Epithelial cell of proximal tubule (primary cell): ENCODE measurements at places on chromosomes 2 and 18.

DNA sequence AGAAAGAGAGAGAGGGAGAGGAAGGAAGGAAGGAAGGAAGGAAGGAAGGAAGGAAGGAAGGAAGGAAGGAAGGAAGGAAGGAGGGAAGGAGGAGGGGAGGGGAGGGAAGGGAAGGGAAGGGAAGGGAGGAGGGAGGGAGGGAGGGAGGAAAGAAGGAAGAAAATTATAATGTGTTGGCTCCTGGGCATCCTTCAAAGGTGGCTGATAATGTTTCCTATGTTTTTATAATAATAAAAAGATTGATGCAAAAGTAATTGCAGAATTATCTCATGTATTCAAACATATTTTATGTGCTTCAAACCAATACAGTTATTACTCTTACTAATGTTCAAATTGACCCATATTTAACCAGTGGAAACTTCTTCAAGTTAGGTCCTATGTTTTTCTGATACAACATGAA is 260.9 kb downstream of the LNPK start:
- no peak for DNase-seq

- no peak for DNase-seq
These were observed 3.5 kb downstream of the PTPN2 start for GRCh38 chr18:12880541-12880910.

DNA sequence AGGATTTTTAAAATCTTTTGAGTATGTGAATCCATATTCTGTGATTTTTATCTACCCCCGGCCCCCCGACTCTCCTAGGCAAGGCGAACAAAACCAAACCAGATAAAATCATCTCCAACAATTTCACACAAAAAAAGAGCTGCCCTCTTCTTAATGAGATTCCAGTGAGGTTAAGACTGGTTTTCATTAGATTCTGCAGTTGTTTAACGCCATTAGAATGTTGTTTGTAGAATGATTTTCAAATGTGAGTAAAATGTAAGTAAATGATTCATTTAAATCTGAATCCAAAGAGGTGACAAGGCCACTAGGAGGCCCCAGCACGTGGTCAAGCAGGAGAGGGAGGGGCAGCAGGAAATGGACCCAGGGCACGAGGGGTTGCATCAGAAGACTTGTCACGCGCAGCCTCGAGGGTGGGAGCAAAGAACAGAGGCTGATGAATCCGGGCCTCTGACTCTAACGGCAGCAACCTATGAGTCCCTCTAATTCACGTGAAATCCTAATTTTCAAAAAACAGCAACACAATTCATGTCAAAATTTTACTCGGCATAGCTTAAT is 24.3 kb upstream of the KLHL29 start:
- peak; percentile 70 for DNase-seq

GRCh38 chr2:39408351-39409136 is 28.5 kb downstream of the MAP4K3 start:
- no peak for DNase-seq

GRCh38 chr2:201183365-201183727 is 405 bp downstream of the CASP10 start:
- no peak for DNase-seq

- DNase-seq: no peak
These were observed 107.9 kb upstream of the ATL2 start for GRCh38 chr2:38484957-38485356.

DNA sequence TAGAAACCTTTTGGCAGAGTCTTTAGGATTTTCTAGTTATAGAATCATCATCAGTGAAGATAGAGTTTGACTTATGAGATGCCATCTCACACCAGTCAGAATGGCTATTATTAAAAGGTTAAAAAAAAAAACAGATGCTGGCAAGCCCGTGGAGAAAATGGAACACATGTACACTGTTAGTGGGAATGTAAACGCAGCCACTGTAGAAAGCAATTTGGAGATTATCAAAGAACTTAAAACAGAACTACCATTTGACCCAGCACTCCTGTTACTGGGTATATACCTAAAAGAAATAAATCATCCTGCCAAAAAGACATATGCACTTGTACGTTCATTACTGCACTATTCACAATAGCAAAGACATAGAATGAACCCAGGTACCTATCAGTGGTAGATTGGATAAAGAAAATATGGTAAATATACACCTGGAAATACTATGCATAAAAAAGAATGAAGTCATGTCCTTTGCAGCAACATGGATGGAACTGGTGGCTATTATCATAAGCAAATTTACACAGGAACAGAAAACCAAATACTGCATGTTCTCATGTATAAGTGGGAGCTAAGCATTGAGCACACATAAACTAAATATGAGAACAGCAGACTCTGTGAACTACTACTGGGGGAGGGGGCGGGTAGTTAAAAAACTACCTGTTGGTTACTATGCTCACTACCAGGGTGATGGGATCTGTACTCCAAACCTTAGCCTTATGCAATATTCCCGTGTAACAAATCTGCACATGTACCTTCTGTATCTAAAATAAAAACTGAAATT is 279.0 kb downstream of the KIAA1328 start:
- no peak for DNase-seq

DNA sequence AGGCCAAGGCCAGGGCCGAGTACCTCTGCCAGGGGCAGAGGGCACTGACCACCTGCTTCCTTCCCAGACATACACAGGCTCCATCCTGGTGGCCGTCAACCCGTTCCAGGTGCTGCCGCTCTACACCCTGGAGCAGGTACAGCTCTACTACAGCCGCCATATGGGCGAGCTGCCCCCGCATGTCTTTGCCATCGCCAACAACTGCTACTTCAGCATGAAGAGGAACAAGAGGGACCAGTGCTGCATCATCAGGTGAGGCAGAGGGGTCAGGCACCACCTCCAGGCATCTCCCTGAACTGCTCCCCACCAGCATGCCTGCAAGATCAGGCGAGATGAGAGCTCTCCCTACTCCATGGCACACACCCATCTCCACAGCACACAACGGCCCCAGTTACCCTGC is 31.1 kb downstream of the MYO7B start:
- DNase-seq: no peak

GRCh38 chr2:172555272-172555521 is 693 bp upstream of the PDK1 start:
- DNase-seq: no peak

DNA sequence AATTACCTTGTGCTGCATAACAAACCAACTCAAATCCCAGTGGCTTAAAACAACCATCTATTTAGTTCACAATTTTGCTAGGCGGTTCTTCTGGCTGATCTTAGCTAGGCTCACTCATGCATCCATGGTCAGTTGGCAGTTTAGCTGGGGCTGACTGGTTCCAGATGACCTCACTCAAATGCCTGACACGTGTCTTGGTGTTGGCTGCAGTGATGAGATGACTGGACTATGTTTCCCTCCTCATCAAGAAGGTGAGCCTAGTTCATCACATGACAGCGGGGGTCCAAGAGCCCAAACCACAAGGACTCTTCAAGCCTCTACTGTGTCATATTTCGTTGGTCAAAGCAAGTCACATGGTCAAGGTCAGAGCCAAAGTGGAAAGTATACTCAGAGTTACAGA is 42.7 kb upstream of the ACTR3 start:
- peak; percentile 97 for DNase-seq

- peak; percentile 32 for DNase-seq
These were observed 1060.6 kb upstream of the FANCL start for GRCh38 chr2:59301466-59302402.

DNA sequence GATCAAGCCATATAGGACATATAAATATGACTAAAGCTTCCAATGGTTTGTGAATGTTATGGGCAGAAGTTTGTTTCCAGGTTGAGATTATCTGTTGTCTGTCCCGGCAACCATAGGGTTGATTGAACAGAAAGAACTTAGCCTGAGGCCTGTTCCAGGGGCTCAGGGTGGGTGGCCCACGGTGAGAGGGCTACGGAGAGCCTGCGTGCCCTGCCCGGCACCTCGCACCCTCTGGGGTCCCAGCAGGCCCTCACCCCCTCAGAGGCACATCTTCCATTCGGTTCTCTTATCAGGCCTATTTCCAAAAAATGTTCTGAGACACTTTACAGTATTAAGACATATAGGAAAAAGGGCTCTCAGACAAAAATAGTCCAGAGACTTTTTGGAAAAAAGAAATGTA is 40.4 kb upstream of the LDLRAD4 start:
- DNase-seq: no peak

GRCh38 chr2:143901185-143901842 is 618.6 kb downstream of the ZEB2 start:
- peak; percentile 55 for DNase-seq

GRCh38 chr2:9170458-9171130 is 36.0 kb upstream of the ASAP2 start:
- DNase-seq: no peak

DNA sequence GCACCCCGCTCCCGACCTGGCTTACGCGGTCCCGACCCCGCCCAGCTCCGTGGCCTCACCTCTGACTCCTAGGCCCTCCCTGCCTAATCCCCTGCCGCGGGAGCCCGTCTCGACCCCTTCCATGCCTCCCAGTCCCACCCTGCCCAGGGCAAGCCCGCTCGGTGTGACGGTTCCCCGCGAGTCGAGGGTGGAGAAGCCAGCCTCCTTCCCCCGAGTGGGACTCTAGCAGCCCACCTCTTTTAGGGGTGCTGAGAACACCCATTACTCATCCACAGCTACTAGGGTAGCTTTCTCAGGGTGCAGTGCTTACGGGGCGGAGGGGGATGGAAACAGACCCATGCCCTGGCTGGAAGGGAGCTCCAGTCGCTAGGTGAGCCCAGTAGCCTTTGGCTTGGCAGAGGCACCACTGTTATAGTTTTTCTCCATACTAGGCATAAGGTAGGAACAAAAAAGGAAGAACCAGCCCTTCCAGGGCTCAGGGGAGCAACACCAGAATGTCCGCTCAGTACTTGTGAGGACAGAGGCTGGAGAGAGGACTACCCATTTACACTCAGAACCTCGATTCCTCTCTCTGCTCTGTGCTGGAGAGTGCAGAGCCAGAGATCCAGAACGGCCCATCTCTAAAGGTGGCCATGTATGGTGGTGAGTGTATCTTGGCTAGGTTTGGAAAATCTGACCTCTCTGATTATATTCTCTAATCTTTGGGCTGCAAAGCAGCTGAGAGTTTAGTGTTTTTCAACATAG is 606 bp downstream of the AGBL5 start:
- DNase-seq: no peak

DNA sequence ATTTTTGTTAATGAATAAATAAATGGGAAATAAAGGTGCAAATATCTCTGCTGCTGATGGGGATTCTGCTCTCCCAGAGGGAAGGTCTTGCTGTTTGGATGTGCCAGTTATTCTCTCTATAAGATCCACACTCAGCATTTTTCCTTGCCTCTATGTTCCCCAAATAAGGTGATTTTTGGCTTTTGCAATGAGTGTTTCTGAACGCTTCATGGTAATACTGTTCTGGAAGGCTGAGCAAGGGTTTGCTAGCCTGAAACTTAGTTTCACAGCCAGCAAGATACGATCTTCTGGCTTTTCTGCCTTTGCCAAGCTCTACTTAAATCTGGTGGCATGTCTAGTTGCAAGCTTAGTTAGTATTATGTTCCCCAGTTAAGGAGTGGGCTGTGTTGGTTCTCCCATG is 114.6 kb downstream of the LPIN1 start:
- DNase-seq: no peak

DNA sequence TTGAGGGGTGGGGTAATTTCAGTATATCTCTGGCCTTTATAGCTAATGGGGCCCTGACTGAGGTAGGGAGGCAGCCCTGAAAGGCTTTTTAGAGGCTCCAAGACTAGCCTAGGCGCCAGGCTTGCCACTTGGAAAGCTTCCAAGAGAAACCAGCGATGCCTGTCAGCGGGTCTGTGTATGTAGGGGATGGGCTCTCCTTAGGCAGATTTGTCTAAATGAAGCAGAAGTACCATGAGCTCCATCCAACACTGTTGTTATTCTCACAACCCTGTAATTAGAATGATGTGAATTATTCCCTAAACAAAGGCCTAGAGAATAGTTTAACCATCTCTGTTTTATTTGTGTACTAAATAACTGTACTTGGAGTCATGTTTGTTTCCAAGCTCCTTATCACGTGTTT is 138.1 kb downstream of the B3GNT2 start:
- no peak for DNase-seq

GRCh38 chr2:231123362-231123898 is 1.4 kb downstream of the HTR2B start:
- DNase-seq: no peak

DNA sequence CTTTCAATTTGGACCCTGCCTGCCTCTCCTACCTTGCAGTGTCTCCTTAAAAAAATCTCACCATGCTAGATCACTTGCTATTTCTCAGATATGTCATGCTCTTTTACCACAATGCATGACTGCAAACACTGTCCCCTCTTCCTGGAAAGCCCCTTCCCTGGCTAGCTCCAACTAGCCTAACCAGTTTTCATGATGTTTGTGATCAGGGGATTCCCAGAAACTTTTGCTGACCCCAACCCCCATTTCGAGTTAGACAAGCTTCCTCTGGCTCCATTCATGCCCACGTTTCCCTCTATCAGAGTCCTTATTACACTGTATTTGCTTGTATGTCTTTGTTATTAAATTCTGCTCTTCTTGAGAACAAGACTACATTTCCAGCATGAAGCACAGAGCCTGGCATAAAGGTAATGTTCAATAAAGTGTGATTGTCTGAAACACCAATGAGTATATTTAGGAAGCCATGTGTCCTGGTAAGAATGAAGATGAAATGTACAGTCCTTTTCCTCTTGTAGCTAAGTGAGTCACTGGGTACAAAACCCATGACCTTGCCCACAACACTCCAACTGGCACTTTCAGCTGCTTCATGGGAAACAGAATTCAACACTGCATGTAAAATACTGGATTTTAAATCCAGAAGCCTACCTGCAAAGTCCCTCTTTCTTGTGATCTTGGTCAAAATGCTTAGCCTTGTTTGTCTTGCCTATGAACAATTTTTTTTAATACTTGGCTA is 62.0 kb upstream of the ATL2 start:
- no peak for DNase-seq

GRCh38 chr2:201246280-201246679 is 14.1 kb upstream of the CASP8 start:
- no peak for DNase-seq

GRCh38 chr2:201909961-201910361 is 103.6 kb downstream of the CDK15 start:
- no peak for DNase-seq

GRCh38 chr18:1039421-1039820 is 134.8 kb downstream of the ADCYAP1 start:
- no peak for DNase-seq

DNA sequence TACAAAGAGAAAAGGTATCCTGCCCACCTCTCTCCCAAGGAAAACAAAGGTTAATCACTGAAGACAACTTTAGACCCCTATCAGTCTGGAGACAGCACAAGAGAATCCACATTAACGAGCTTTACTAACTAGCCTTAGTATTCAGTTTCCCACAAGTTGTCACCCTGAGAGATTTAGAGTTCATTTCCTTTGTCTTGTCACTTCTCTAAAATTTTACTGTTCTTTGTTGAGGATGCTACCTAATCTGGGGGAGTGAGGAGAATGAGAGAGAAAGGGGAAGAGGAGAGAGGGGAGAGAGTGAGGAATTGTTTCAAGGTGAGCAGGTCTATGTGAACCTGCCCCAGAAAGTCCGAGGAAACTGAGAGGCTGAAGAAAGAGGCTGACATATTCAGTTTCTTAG is 28.4 kb downstream of the C2orf76 start:
- DNase-seq: no peak
